SK-N-SH (cell line): ENCODE measurements at places on chromosomes 16 and 17.

DNA sequence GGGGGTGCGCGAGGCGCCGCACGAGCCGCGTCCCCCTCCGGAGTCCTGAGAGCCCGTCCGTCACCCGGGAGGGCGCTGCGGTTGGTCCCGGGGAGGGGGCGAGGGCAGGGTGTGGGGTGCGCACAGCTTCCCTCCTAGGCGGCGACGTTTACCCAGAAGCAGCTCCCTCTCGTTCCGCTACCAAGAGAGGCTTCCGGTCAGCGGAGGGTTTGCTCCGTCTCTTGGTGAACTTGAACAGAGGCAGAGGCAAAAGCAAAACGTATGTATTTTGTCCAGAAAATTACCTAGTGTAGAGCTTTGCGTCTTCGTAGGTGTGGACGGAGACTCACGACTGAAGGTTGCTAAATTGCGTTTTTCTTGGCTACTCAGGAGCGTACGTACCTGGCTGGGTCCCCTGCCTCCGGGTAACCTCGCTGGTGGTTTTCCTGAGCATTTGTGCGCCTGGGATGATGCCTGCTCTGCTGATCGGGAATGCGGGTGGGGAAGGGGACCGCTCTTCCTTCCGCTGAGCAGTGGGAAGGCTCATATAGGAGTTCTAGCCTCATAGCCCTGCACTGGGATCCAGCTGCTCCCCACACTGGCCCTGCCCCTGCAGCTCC, 833 bp downstream of the WSCD1 start:
- peak; percentile 55 for DNase-seq
- H3K27me3 ChIP-seq: peaks cover 57% of the 10 kb centered on the region
- no peaks in the 10 kb centered on the region for H3K4me1 ChIP-seq
- H3K4me3 ChIP-seq: no peak overlapping the region

DNA sequence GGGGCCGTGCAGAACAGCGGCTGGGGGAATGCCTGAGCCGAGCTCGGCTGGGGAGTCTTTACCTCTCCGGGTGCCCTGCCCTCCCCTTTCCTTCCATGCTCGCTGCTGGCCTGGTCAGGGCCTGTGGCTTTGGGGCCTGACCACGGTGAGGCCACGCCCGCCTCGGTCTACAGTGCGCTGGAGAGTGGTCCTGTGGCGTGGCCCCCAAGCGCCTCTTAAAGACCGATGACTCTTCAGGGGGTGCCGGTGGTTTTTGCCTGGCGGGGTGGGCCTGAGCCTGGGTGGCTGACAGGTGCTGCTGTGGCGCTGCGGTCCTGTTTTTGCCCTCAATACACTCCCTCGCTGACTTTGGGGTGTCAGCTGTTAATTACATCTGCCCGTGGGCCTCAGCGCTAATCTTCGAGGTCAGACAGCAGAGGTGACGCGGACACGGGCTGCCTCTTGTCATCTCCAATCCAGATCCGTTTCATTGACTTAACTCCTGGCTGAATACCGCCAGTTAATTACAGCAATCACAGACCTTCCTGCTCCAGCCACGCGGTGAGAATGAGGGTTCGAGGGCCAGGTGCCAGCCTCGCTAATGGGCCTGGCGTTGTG, 29.7 kb downstream of the GSE1 start:
- no peaks in the 10 kb centered on the region for H3K27me3 ChIP-seq
- H3K4me1 ChIP-seq: peaks cover 61% of the 10 kb centered on the region; the same call in 1 of the 2 replicates
- no peak overlapping the region for H3K4me3 ChIP-seq
- H3K36me3 ChIP-seq: peaks cover 27% of the 10 kb centered on the region; the same call in 1 of the 2 replicates

DNA sequence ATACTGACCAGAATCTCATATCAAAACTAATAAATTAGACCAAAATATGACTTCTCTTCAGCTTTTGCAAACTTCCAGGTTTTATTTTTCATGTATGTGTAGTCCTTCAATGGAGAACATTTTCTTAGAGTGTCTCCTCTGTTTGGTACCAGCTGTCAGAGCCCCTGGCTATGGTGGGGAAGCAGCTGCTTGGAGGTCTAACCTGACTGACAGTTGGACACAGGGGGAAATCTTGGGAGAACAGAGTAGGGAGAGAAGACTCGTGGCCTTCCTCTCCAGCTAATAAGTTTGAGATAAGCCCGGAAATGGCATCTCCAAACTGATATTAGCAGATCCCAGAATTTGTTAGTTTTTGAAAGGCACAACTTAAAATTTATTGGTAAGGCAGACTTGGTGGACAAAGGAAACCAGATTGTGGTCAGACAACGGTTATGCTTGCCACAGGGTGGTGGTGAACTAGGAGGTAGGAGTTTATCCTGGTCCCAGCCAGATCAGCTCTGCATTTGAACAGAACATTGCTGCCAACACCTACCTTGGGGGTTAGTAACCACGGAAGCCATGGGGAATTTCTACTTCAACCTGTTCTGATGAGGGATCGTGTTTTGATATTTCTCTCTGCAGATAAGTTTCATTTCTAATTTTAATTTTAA, 39.2 kb upstream of the IRX3 start:
- no peak overlapping the region for H3K4me3 ChIP-seq
- no peaks in the 10 kb centered on the region for H3K4me1 ChIP-seq
- H3K36me3 ChIP-seq: no peaks in the 10 kb centered on the region
- H3K27me3 ChIP-seq: no peaks in the 10 kb centered on the region
- no peak for DNase-seq
- H3K27ac ChIP-seq: no peak overlapping the region

- no peaks in the 10 kb centered on the region for H3K36me3 ChIP-seq
- no peak for DNase-seq
- H3K27ac ChIP-seq: no peak overlapping the region
Measured at GRCh38 chr16:83967091-83967490, 953 bp upstream of the NECAB2 start.

DNA sequence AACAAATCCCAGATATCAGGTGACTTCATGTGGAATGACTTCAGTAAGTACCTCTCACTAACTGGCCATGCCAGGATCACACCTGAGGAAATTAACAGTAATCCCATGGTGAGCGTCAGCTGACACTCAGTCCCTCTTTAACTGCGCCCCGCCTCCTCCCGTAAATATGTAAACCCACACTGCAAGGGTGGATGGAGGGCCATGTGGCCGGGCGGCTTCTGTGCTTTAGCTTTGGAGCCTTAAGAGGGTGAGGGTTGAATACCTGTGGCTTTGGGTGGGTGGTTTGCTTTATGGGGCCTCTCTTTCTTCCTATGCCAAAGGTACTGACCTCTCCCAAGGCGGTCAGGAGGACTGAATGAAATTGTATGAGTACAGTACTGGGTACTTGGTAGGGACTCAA, 141.7 kb downstream of the MRM1 start:
- H3K4me1 ChIP-seq: peaks cover 24% of the 10 kb centered on the region; the same call in 1 of the 2 replicates
- H3K27ac ChIP-seq: no peak overlapping the region
- DNase-seq: no peak
- H3K36me3 ChIP-seq: no peaks in the 10 kb centered on the region
- H3K4me3 ChIP-seq: no peak overlapping the region
- H3K27me3 ChIP-seq: no peaks in the 10 kb centered on the region

DNA sequence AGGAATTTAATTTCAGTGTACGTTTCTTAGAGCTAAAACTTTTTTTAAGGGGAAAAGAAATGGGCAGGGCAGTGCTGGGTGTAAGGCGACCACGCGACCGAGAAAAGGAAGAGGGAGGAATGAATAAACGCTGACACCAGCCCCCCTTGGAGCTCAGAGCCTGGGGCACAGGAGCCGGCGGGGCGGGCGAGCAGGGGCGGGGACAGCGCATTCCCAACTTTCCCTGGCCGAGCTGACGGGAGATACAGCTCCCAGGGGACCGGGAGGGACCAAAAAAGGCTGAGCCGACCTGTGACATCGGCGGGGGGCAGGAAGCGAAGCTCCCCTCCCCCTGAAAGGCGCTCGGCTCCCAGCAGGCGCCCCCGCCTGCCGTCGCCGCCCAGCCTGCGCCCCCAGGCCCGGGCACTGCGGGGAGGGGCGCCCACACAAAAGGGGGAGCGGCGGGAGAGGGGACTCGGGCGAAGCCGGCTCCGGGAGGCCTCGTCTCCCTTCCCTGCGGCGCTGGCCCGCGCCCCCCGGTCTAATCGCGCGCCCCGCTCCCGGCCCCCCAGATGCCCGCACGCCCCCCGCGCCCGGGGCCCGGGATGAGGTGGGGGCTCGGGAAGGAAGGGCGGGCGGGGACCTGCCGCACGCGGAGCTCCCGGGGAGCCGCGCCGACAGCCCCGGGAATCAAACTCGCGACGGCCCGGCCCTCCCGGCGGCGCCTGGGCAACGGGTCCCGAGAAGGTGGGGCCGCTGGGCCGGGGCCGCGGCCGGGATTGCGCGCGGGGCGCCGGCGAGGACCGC, 622 bp downstream of the CUEDC1 start:
- DNase-seq: peak; percentile 84
- H3K27ac ChIP-seq: peak overlapping the region; percentile 71
- H3K27me3 ChIP-seq: no peaks in the 10 kb centered on the region

GRCh38 chr16:81551821-81552304, 107.3 kb downstream of the CMIP start:
- no peaks in the 10 kb centered on the region for H3K36me3 ChIP-seq
- H3K4me3 ChIP-seq: no peak overlapping the region
- peaks cover 43% of the 10 kb centered on the region for H3K4me1 ChIP-seq
- peak; percentile 80 for DNase-seq

- H3K27ac ChIP-seq: no peak overlapping the region
- no peaks in the 10 kb centered on the region for H3K4me1 ChIP-seq
- H3K27me3 ChIP-seq: no peaks in the 10 kb centered on the region
- no peaks in the 10 kb centered on the region for H3K36me3 ChIP-seq
- H3K4me3 ChIP-seq: no peak overlapping the region
- no peak for DNase-seq
Measured at GRCh38 chr16:49344401-49344800, 29.2 kb upstream of the C16orf78 start.

GRCh38 chr17:1096215-1096614, 83.6 kb downstream of the ABR start:
- no peak for DNase-seq
- peaks cover 11% of the 10 kb centered on the region for H3K36me3 ChIP-seq
- H3K27me3 ChIP-seq: no peaks in the 10 kb centered on the region
- no peak overlapping the region for H3K4me3 ChIP-seq
- no peaks in the 10 kb centered on the region for H3K4me1 ChIP-seq

GRCh38 chr16:12429756-12430155, 373.9 kb downstream of the CPPED1 start:
- no peaks in the 10 kb centered on the region for H3K27me3 ChIP-seq
- H3K4me3 ChIP-seq: no peak overlapping the region
- DNase-seq: no peak
- no peak overlapping the region for H3K27ac ChIP-seq
- H3K4me1 ChIP-seq: peaks cover 7% of the 10 kb centered on the region

DNA sequence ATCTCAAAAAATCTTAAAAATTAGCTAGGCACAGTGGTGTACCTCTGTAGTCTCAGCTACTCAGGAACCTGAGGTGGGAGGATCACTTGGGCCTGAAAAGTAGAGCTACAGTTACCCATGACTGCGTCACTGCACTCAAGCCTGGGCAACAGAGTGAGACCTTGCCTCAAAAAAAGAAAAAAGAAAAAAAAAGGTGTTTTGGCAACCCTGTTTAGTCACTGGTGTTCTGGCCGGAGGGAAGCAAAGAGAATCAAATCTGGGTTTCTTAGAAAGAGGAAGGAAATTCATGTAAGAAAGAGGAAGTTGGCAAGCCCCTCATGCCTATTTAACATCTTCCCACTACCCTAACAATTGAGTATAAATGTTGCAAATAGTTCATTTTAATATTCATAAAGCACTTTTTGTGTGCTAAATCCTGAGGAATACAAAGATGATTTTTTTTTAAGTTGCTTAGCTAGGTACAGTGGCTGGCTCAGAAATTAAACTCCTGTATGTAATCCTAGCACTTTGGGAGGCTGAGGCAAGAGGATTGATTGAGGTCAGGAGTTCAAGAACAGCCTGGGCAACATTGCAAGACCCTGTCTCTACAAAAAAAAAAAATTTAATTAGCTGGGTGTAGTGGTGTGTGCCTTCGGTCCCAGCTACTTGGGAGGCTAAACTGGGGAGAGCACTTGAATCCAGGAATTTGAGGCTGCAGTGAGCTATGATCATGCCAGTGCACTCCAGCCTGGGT, 6.5 kb upstream of the USP32 start:
- no peak for DNase-seq
- no peak overlapping the region for H3K4me3 ChIP-seq
- no peaks in the 10 kb centered on the region for H3K36me3 ChIP-seq
- H3K27me3 ChIP-seq: no peaks in the 10 kb centered on the region

DNA sequence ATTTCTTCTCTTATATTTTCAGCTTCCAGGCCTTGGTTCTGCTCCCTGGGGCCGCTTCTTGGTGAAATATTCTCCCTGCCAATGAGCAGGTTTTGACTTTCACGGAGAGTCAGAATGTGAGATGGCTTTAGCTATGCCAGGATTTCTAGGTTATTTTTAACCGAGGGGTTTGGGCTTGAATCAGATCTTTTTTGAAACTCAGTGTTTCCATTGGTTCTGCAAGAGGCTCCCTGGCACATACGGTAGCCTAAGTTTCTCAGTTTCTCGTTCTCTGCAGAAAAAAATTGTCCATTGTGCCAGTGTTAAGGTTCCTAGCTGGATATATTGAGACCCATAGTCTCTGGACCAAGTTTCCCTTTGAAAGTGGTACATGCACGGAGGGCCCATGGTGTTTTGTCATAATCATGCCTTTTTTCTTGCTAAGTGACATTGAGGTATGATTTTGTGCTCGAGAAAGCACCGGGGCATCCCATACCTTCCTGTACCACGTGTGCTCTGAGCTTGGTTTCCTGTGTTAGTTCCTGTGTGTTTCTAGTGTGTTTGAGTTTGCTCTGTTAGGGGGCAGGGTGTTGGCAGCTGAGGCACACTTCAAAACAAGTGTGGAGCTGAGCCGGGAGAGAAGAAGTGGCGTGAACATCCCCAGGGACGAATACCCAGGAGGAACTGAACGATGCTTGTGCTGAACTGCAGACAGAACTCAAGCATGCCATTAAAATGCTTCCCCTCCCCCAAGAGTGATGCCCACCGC, 127.2 kb downstream of the HS3ST3B1 start:
- no peaks in the 10 kb centered on the region for H3K4me1 ChIP-seq
- no peaks in the 10 kb centered on the region for H3K36me3 ChIP-seq
- DNase-seq: no peak
- H3K27ac ChIP-seq: no peak overlapping the region
- H3K4me3 ChIP-seq: no peak overlapping the region

- H3K27me3 ChIP-seq: no peaks in the 10 kb centered on the region
- H3K36me3 ChIP-seq: peaks cover 84% of the 10 kb centered on the region
- DNase-seq: peak; percentile 47
- H3K4me1 ChIP-seq: no peaks in the 10 kb centered on the region
- no peak overlapping the region for H3K27ac ChIP-seq
- no peak overlapping the region for H3K4me3 ChIP-seq
Measured at GRCh38 chr17:28684963-28685362, 23.0 kb downstream of the SUPT6H start.

GRCh38 chr16:30561089-30561816, 3.1 kb upstream of the ZNF764 start:
- no peaks in the 10 kb centered on the region for H3K27me3 ChIP-seq
- no peak for DNase-seq

GRCh38 chr16:73163238-73163815, 115.4 kb upstream of the ZFHX3 start:
- no peaks in the 10 kb centered on the region for H3K36me3 ChIP-seq
- no peaks in the 10 kb centered on the region for H3K27me3 ChIP-seq
- no peak overlapping the region for H3K27ac ChIP-seq
- no peak overlapping the region for H3K4me3 ChIP-seq
